ENCODE measurements at places on chromosomes 2 and 18.
A peak's percentile ranks its signal among the peaks of the same experiment; 100 is the strongest.

- no peak for DNase-seq
These were observed 47.7 kb upstream of the EHBP1 start for GRCh38 chr2:62657783-62658182.

DNA sequence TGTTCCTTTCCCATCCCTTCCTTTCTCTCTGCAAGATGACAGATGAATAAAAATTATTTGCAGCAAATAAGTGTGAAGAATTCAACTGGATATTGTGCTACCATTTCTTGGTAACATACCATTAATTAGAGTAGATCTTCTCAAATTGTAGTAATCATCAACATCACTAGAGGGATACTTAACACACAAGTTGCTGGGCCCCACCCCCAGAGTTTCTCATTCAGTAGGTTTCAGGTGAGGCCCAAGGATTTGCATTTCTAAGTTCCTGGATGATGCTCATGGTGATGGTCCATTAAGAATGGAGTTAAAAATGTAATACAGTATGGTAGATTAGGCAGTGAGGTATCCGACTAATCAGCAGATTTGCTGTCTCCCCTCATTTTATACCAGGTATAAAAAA, 594.0 kb downstream of the ERBB4 start:
- no peak for DNase-seq

DNA sequence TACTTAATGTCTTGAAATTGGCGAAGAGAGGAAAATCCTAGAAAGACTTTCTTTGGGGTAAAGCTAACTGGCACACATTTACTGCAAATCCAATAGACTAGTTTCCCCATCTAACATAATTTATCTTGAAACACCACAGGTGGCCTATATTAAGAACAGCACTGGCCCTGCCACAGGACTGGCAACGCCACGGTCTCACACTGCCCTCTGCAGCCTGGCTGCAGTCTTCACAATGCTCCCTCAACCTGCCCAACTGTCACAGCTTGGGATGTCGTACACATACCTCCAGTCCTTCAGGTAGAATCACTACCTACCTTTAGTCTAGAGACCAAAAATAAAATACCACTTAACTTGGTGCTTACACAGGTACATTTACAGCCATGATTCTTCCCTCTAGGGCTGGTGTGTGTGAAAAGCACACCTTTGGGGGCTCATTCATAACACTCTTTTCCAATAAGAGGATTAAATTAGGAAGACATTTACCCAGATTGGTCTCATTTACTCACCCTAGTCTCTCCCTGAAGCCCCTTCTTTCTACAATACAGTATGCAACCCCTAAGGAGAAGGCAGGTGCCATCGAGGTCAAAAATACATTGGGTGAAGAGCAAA, 222.2 kb downstream of the C1D start:
- peak; percentile 76 for DNase-seq

- no peak for DNase-seq
These were observed 505.8 kb downstream of the ZEB2 start for GRCh38 chr2:144014103-144014502.

- DNase-seq: no peak
These were observed 180.8 kb downstream of the MBD2 start for GRCh38 chr18:54043484-54044251.

- DNase-seq: no peak
These were observed 33.0 kb downstream of the UPP2 start for GRCh38 chr2:158134655-158135054.

DNA sequence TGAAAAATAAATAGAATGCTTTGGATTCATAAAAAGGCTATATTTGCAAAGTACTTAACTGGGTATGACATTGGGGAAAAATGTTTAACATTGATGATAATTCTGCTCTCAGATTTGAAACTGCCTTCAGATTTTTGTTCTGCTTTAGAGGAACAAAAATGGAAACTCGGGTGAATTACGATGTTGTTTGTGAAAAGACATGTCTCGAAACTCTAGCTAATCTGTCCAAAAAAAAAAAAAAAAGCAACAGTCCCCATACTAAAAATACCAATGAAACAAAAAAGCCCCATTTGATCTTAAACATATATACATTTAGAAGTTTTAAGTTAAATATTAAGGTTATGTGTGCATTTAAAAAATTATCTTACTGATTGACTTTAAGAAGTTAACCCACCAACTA, 3.0 kb downstream of the ZDBF2 start:
- DNase-seq: no peak

- DNase-seq: no peak
These were observed 87.9 kb downstream of the TRABD2A start for GRCh38 chr2:84792856-84793522.

- DNase-seq: no peak
These were observed 211.2 kb downstream of the ARL6IP6 start for GRCh38 chr2:152929628-152930027.

- peak; percentile 73 for DNase-seq
These were observed 571 bp downstream of the EEF1B2 start for GRCh38 chr2:206160125-206160806.

DNA sequence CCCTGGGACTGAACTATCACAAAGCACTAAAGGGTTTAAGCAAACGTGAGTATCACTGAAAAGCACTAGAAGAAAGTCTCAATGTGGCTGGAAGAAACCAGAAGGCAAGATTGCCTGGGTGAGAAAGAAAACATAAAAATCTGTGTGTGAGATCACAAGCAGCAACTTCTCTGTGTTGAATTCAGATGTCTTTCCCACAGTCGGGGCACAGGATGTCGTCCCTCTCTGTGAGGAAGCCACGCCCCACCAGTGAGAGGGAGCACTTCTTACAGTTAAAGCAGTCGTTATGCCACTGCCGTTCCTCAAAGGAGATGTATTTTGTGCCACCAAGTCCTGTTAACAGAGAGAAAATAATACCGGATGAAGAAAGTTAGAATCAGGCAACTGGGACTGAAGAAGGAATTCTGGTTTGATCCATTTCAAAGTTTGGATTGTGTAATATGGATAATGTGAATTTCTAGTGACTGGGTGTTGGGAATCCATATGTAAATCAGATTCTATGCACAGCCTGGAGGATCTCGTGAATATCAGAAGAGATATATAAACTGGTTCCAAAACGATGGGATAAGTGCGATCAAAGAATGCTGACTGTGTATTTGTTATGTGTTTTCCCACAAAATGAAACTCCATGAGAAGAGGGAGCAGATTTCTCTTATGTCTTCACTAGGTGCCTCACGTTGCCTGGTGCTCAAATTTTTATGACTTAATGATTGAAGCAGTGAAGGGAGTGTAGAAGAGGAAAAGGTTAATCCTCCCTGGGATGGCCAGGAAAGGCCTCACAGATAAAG, 24.0 kb downstream of the C2orf49 start:
- no peak for DNase-seq

GRCh38 chr18:23574611-23575308, 11.5 kb downstream of the NPC1 start:
- DNase-seq: no peak

GRCh38 chr2:42653908-42654445, 85.5 kb downstream of the MTA3 start:
- no peak for DNase-seq

DNA sequence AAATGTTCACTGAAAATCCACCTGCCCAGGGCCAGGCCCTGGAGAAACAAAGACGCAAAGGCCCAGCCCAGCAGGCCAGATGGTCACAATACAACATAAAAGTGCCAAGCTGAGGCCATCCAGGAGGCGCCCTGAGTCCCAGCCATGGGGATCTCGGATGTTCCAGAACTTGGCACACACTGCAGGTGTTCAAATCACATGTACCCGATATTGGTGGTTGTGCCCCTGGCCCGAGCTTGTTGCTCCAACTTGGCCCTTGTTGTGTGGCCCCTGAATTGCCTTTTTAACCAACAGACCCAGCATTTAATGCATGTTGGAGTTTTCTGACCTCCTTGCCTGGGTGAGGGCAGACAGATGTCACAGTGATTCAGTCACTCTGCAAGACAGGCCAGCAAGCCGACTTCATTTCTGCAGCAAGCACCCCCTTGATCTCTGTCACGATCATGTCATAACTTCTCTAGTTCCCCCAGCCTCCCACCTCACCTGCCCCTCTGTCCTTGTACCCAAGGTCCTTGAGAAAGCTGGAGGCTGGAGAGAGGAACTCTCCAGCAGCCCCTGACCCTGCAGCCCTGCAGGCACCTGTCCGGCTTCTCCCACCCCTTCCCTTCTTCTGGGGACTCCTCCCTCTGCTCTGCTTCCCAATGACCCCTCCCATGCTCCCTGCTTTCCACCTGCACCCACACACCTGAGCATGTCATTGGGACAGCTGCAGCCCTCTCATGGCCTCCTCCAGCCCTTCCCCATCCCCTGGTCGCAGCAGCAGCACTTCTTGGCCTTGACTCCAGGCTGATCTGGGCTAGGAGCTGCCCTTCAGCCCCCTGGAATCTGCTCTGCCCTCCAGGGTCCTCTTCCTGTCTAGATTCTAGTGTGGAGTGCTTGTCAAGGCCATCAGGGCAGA, 9.1 kb downstream of the NGEF start:
- DNase-seq: no peak

- DNase-seq: no peak
These were observed 18.3 kb upstream of the CNOT11 start for GRCh38 chr2:101234169-101234938.

DNA sequence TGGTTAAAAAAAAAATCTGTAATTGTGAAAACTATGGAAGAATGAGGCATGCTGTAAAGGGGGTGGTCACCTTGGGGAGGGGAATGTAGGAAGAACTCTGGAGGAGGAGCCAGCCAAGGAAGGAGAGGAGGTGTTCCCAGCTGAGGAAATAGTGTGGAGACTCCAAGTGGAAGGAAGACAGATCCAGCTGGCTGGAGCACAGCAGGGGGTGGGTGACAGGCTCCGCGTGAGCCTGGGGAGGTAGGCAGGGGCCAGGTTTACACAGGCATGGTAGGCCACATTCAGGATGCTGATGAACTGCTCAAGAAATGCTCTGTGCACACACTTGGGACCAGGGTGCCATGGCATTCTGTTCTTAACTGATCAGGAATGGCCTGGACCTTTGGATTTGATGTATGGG, 16.8 kb downstream of the AFF3 start:
- DNase-seq: no peak

GRCh38 chr2:227163998-227164762, at the start of the genes COL4A3 and COL4A4:
Gene COL4A3 (plus strand): TSS chr2:227164624. CDS start chr2:227164727, 103 bp downstream.
Gene COL4A4 (minus strand): TSS chr2:227164205. CDS start chr2:227147483, 16,722 bp downstream.
- peak; percentile 33 for DNase-seq

GRCh38 chr2:132419941-132420340, 3.3 kb downstream of the GPR39 start:
- no peak for DNase-seq

DNA sequence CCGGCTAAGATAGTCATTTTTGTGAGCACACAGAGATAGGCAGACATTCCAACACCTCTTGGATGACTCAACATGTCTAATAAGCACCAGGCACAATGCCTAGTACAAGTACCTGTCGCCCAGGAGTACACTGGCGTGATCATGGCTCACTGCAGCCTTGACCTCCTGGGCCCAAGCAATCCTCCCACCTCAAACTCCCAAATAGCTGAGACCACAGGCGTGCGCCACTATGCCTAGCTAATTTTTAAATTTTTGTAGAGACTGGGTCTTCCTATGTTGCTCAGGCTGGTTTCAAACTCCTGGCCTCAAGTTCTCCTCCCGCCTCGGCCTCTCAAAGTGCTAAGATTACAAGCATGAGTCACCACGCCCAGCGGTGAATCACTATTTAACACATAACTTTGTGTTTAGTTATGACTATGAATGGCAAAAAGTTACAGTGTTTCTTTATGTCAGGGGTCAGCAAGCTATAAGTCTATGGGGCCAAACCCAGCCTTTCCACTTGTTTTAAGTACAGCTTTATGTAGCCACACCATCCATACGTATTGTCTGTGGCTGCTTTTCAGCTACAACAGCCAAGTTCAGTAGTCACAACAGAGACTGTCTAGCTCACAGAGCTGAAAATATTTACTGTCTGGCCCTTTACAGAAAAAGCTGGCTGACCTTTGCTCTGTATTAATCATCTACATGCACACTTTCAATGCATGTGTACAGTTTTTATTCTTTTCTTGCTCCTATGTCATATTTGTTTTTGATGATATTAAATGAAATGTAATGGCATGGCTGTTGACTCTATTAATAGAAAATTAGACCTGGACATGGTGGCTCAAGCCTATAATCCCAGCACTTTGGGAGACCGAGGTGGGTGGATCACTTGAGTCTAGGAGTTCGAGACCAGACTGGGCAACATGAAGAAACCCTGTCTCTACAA, 18.7 kb downstream of the ORC2 start:
- peak; percentile 14 for DNase-seq

- DNase-seq: no peak
These were observed 48.3 kb downstream of the THUMPD2 start for GRCh38 chr2:39730685-39731302.

- DNase-seq: no peak
These were observed 1815.3 kb upstream of the CELF4 start for GRCh38 chr18:39380866-39381265.

DNA sequence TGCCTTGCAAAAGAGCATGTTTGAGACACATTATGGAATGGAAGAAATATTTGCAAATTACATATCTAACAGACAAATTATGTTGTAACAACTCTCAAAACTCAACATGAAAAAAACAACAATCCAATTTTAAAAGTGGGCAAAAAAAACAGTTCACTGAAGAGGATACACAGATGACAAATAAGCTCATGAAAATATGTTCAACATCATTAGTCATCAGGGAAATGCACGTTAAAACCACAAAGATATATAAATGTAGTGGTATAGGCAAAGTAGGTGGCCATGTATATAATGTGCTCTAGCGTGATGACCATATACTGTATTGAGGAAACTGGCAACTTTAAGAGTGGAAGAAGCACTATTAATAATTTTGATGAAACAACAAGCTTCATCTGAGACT, 220.1 kb downstream of the IRS1 start:
- no peak for DNase-seq

- no peak for DNase-seq
These were observed 636.1 kb upstream of the KLHL29 start for GRCh38 chr2:22748909-22749308.

DNA sequence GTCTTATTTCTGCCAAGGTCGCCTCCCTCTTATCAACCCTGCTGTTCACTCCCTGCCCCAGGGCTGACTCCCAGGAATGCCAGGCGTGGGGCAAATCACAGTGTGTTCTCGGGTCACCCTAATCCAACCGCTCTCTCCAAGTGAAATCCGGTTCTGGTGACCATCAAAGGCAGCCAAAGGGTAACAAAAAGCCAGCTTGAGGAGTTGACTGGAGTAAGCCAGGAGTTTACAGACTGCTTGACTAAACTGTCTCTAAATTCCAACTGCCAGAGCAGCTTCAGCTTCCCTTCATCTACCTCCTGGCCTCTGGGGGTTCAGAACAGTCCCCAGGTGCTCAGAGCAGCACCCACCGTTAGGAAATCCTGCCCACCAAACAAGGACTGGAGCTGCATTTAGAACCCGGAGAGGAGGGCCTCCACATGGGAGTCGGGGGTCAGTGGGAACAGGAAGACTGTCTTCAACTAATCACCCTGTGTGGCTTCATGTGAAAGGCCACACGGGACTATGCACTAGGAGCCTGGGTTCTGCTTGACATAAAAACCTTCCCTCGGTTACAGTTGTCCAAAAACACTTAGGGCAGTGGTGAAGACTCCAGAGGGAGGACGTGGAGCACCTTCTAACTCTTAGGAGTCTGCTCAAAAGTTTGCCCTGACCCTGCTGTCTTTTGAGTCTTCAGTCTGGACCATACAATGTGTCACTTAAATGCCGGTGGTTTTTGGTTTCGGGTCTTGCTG, 24.2 kb upstream of the MCFD2 start:
- DNase-seq: no peak

All from AG08396 (cell line).